Stimulated activated CD8-positive, alpha-beta memory T cell treated with anti-CD3 and anti-CD28 coated beads, Interleukin-15, amount 100 ng/mL, for 4 hours (primary cell): ENCODE measurements at places on chromosomes 6 and 20.
A peak's percentile ranks its signal among the peaks of the same experiment; 100 is the strongest.

DNA sequence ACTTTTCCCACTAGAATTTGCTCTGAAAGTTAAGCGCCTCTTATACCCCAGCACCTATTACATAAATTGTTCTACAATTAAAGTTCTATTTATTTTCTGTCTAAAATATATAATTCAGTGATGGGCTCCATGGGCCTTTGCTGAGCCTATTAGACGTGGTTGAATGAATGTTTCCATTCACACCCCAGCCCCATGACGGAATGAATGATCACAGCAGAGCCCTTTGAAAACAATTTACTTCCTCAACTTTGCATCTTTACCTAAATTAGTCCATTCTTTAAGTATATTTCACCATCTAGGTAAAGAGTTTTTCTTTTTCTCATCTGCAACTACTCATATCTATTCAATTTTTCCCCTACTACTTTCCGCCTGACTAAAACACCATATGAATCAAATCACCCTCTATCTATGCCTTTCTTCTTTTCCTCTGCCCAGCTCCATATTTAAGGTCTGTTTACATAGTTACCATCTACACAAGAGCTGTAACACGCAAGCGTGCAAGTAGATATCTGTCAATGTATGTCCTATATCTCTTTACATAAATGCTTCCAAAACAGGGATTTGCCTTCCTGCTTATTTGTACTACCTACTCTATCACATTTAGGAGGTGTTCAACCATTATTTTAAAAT lies 69.7 kb downstream of the ECT2L start:
- no peak for DNase-seq

GRCh38 chr6:43378631-43379030 lies 9.2 kb upstream of the ZNF318 start:
- DNase-seq = no peak

DNA sequence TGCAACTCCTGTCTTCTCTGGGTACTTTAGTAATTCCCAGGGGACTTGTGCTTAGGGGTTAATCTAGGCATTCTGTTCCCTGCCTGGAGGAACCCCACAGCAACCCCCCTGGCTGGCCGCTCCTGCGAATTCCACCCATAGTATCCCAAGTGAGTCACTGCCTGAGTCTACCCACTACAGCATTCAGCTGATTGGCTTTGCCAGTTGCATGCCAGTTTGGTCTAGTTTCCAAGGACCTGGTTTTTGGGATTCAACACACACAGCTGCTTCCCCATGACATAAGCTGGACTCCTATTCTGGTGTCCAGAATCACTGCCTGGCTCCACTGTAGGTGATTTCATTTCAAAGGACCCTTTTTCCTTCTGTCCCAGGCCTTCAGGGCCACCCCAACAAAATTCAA lies 40.3 kb downstream of the PLCG1 start:
- DNase-seq = no peak

- no peak for DNase-seq
Measured at GRCh38 chr20:23149623-23150279, 63.6 kb upstream of the CD93 start.

GRCh38 chr20:10671919-10672623 lies 1.7 kb downstream of the JAG1 start:
- DNase-seq = no peak

DNA sequence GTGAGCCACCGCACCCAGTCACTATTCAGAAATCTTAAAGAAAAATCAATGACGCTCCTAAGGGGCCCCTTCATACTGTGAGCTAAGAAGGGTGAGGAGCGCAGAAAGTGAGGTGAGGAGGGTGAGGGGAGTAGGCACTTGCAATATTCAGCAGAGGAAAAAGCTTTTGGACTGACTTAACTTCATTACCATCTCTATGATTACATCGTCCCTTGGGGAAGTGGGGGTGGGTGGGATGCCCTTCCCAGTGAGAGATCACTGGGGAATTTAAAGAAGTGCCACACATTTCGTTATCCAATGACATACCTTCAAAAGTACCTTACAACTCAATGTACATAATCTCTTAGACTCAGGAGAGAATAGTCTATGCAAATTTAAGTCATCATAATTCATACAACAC lies 46.5 kb downstream of the SMLR1 start:
- DNase-seq = no peak

- no peak for DNase-seq
Measured at GRCh38 chr6:66184091-66184490, 477.1 kb upstream of the EYS start.

DNA sequence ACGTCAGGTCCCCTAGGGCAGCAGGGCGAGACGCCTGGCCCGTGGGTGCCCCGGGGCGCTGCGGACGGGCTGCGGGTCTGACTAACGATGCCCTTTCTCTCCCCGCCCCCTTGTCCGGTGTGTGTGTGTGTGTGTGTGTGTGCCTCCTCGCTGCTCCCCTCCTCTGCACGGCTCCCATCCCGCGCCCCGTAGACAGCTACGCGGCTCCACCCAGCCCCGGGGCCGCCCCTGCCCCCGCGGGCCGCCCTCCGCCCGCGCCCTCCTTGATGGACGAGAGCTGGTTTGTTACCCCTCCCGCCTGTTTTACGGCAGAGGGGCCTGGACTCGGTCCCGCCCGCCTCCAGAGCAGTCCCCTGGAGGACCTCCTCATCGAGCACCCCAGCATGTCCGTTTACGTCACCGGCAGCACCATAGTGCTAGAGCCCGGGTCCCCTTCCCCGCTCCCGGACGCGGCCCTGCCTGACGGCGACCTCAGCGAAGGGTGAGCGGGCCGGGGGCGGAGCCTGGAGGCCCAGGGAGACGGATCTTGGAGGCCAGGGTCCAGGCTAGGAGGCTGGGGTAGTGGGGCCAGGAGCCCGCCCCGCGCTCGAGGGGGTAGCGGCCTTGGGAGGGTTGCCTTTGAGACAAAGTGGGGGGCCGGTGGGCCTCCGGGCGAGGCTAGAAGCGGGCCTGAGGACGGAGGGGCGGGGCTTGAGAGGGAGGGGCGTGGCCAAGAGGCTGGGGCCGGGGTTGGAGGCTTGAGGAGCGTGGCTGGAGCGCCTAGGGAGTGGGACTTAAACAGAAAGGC lies 5.1 kb downstream of the TP53INP2 start:
- DNase-seq = peak; percentile 50
